GM03348 (cell line): ENCODE measurements at places on chromosomes 5 and 9.

- DNase-seq, result no peak
These were observed 27.5 kb downstream of the ASS1 start for GRCh38 chr9:130472184-130472705.

GRCh38 chr5:107257885-107258520 lies 412.7 kb downstream of the EFNA5 start:
- DNase-seq, result no peak

- DNase-seq, result peak; percentile 91
These were observed at the start of gene ZNF622 for GRCh38 chr5:16465544-16466432. ZNF622 (minus strand) TSS chr5:16465800; CDS start chr5:16465665, 135 bp downstream.

- DNase-seq, result no peak
These were observed 128.5 kb downstream of the CHSY3 start for GRCh38 chr5:130032807-130033206.

GRCh38 chr9:115250621-115251032 lies 132.7 kb upstream of the TNC start:
- peak; percentile 78 for DNase-seq

- no peak for DNase-seq
These were observed 79.0 kb upstream of the ZNF608 start for GRCh38 chr5:124825250-124825982.

- DNase-seq, result no peak
These were observed 296.9 kb downstream of the ADGRV1 start for GRCh38 chr5:90855296-90856010.

- no peak for DNase-seq
These were observed 28.4 kb downstream of the COL23A1 start for GRCh38 chr5:178561746-178562264.

GRCh38 chr9:93143830-93144530 lies 9.9 kb upstream of the NINJ1 start:
- peak; percentile 31 for DNase-seq

DNA sequence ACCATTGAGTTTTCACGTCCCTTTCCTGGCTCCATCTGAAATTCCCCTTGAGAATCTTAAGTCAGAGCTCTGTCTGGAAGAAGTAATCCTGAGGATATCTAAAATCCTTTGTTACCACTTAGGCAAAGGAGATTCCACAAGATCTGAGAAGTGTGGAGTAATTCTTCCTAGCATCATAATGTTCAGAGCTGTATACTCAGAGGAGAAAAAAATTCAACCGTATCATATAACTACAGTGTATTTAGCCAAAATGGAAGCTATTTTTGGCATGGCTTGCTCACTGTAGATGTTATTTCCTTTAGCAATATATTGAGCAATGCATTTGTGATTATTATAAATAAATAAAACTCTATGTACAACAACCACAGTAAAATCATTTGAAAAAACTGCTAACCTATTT lies 1858.4 kb downstream of the EFNA5 start:
- no peak for DNase-seq

- DNase-seq, result no peak
These were observed 483.5 kb downstream of the SPOCK1 start for GRCh38 chr5:137015540-137016116.

DNA sequence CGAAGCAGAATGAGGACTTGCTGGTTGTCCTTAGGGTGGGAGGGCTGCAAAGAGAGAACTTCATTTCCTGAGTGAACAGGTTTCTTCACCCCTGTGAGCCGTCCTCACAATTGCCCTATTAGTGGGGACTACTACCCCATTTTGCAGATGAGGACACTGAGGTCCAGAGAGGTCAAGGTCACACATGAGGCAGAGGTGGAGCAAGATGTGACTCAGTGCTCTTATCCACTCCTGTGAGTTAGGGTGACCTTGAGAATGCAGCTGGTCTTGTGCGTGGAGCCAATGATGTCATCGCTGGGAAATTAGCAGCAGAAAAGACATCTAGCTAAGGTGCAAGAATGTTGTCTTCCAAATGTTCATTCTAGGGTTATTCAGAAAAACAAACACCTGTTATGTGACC lies 26.9 kb downstream of the GPRIN1 start:
- no peak for DNase-seq

- DNase-seq, result peak; percentile 65
These were observed 47.5 kb downstream of the CDK5RAP2 start for GRCh38 chr9:120532475-120532874.

- no peak for DNase-seq
These were observed 176.6 kb downstream of the ZNF462 start for GRCh38 chr9:107039542-107039941.

- no peak for DNase-seq
These were observed 134.8 kb upstream of the LARP1 start for GRCh38 chr5:154620411-154620810.

- peak; percentile 82 for DNase-seq
These were observed 56.9 kb downstream of the NPR3 start for GRCh38 chr5:32767948-32768467.

- no peak for DNase-seq
These were observed 19.5 kb downstream of the C5orf52 start for GRCh38 chr5:157690690-157691433.

DNA sequence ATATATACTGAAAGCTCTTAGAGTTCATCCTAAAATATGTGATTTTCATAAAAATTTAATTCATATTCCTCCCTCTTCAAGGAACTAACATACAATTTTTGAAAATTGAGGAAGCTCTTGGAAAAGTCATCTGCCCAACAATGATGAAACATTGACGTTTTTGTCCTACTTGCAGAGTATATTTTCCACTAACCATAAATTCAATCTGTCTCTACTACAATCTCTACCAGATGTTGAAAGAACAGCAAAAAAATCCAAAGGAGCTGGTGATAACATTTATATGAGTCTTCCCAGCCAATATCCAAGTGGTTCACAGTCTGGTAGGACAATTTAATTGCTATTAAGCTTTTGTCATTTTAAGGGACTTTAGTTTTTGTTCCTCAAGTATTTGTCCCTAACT lies 81.1 kb upstream of the NR3C1 start:
- no peak for DNase-seq

GRCh38 chr5:104659497-104659896 lies 1096.9 kb upstream of the NUDT12 start:
- DNase-seq, result no peak

- DNase-seq, result no peak
These were observed 43.7 kb downstream of the SLC36A1 start for GRCh38 chr5:151491062-151491461.

DNA sequence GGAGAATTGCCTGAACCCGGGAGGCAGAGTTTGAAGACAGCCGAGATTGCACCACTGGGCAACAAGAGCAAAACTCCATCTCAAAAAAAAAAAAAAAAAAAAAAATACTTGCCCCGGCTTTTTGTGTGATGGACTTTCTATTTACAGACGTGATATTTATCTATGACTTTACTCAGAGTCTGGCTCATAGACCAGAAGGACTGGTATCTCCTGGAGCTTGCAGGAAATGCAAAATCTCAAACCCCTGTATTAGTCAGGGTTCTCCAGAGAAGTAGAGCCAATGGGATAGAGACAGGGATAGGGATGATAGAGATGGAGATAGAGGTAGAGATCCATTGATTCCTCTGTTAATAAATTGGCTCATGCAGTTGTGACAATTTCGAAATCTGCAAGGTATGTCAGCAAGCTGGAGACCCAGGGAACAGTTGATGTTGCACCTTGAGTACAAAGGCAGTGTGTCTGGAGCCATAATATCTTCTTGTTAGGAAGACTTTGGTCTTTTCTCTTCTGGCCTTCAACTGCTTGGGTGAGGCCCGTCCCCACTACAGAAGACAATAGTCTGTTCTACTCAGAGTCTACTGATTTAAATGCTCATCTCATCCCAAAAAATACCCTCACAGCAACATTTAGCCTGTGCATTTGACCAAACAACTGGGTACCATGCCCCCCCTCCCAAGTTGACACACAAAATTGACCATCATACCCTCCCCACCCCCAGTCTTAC lies 195.4 kb upstream of the MSX2 start:
- DNase-seq, result no peak

- peak; percentile 74 for DNase-seq
These were observed 180.5 kb upstream of the TUT7 start for GRCh38 chr9:86534572-86535258.

DNA sequence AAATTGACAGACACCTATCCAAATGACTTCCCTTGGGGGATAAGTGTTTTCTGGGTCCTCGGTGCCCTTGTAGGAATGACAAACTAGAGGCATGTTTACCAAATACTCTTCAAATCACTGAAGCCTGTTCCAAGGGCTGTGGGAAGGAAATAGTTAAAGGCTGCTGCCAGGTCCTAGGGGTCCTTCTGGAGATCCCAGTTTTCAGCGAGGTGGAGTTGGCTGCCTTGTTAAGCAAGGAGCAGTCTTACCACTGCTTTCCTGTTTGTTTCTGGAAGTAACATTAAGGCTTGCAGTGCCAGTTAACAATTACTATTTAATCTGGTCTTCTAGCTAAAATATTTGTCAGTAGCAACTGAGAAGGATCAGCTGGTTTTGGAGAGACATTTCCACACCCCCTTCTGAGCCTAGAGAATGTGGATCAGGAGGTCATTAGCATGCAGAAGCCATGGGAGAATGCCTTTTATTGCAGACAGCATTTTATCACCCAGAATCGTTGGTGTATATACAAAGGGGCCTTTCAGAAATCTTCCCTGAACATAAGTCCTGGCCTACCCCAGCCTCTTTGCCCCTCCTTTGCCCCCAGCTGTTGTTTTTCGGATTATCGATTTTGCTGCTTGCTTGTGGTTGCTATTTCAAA lies 238.8 kb downstream of the DMAC1 start:
- DNase-seq, result no peak
